ENCODE measurements at places on chromosomes 6 and 20.

GRCh38 chr6:166910601-166911000, 45.7 kb downstream of the RNASET2 start:
- no peak overlapping the region for H3K27ac ChIP-seq
- H3K4me1 ChIP-seq = peaks cover 11% of the 10 kb centered on the region
- DNase-seq = no peak
- H3K27me3 ChIP-seq = no peaks in the 10 kb centered on the region
- no peak overlapping the region for H3K4me3 ChIP-seq

DNA sequence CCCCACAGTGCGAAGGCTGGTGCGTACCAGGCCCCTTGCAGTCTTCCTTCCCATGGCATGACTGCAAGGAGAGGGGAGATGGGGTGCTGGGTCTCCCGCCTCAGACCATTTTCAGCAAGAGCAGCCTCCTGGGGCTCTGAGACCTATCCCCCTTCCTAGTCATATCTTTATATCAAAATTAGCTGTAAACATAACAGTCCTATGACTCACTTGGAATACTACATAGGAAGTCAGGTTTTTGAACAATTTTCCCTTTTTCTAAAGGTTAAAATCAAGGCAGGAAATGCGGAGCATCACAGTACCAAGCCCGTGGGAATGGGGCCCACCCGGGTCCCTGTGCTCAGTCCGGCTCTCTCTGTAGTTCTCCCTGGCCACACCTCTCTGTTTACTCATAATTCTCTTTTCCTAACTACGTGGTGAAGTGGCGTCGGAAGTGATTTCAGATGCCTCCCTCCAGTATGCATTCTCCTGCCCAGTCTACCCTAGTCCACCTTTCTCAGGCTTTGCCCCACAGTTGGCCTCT, 109.8 kb upstream of the TMEM170B start:
- H3K4me3 ChIP-seq = no peak overlapping the region
- H3K36me3 ChIP-seq = no peaks in the 10 kb centered on the region
- DNase-seq = no peak
- no peaks in the 10 kb centered on the region for H3K27me3 ChIP-seq
- H3K4me1 ChIP-seq = peaks cover 21% of the 10 kb centered on the region
- H3K27ac ChIP-seq = no peak overlapping the region

GRCh38 chr20:7985916-7986315, 33.6 kb downstream of the TMX4 start:
- H3K4me3 ChIP-seq = no peak overlapping the region
- peaks cover 77% of the 10 kb centered on the region for H3K36me3 ChIP-seq
- H3K27ac ChIP-seq = no peak overlapping the region
- H3K27me3 ChIP-seq = no peaks in the 10 kb centered on the region
- H3K4me1 ChIP-seq = peaks cover 7% of the 10 kb centered on the region
- no peak for DNase-seq

- no peak overlapping the region for H3K27ac ChIP-seq
- H3K4me1 ChIP-seq = no peaks in the 10 kb centered on the region
- H3K36me3 ChIP-seq = peaks cover under 1% of the 10 kb centered on the region
- no peaks in the 10 kb centered on the region for H3K27me3 ChIP-seq
- no peak for DNase-seq
- no peak overlapping the region for H3K4me3 ChIP-seq
These were observed 20.5 kb upstream of the PDE7B start for GRCh38 chr6:135831016-135831415.

DNA sequence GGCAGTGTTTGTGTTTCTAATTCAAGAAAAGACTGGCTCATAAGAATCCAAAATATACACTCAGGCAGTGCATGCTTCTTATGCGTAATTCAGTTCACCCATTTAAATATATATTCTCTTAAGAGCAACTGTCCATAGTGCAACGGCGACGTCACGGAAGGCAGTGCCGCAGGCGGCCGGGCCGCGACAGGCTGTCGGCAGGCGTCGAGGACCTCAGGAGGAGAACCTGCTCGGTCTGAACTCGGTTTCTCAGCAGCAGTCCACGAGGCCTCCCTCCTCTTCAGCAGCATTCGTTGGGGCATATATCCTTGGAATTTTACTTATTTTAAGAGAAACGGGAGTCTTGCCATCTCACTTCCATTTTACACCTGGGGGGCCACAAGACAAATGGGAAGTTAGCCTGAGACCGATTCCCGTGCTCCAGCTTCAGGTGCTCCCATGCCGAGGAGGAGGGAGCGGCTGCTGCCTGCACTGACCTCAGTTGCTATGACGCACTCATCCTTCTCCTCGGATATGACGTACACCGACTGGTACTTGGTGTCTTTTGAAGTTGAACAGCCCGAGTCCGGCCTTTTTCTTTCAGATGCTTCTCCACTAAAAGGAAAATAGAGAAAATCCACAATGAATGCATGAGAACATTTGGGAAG, 8.2 kb downstream of the DLL1 start:
- no peaks in the 10 kb centered on the region for H3K27me3 ChIP-seq
- H3K27ac ChIP-seq = no peak overlapping the region
- peaks cover 16% of the 10 kb centered on the region for H3K4me1 ChIP-seq
- no peak overlapping the region for H3K4me3 ChIP-seq
- no peak for DNase-seq

- peak within 1 kb of the TSS; percentile 85 for H3K27ac ChIP-seq
- no peaks in the 10 kb centered on the region for H3K36me3 ChIP-seq
- no peaks in the 10 kb centered on the region for H3K27me3 ChIP-seq
These were observed at the start of gene MAVS for GRCh38 chr20:3846740-3847428. MAVS (plus strand) TSS chr20:3846834; CDS start chr20:3854625, 7,791 bp downstream.

GRCh38 chr6:124355146-124355545, 551.5 kb downstream of the NKAIN2 start:
- no peaks in the 10 kb centered on the region for H3K36me3 ChIP-seq
- DNase-seq = no peak
- H3K4me3 ChIP-seq = no peak overlapping the region

- no peak for DNase-seq
- H3K27me3 ChIP-seq = peaks cover 12% of the 10 kb centered on the region
- H3K4me1 ChIP-seq = no peaks in the 10 kb centered on the region
These were observed 67.9 kb upstream of the MLIP start for GRCh38 chr6:54043360-54043759.

DNA sequence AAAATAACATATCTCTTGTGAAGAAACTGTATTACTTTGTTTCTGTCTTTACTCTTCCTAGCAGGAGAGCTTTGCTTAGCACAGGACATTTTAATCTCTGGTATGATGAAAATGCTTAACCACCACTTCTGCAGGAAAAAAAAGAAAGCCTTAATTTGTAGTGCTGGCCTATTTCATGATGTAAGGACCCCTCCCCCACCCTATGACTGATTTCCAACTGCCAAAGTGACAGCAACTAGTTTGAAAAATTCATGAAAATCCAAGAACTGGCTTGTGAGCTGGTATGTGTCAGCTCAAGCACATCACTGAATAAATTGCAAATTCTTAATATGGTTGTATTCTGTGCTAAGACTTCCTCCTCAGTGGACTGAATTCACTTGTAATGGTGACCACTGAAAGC, 125.3 kb downstream of the REV3L start:
- H3K27me3 ChIP-seq = no peaks in the 10 kb centered on the region
- H3K4me3 ChIP-seq = no peak overlapping the region
- no peak for DNase-seq
- H3K4me1 ChIP-seq = no peaks in the 10 kb centered on the region
- H3K36me3 ChIP-seq = peaks cover 4% of the 10 kb centered on the region
- no peak overlapping the region for H3K27ac ChIP-seq
